T-helper 1 cell (primary cell): ENCODE measurements at places on chromosomes 16 and 17.

GRCh38 chr16:14196539-14196938, 125.4 kb downstream of the MRTFB start:
- no peak for DNase-seq

GRCh38 chr16:87210894-87211293, 106.3 kb downstream of the C16orf95 start:
- DNase-seq = no peak

DNA sequence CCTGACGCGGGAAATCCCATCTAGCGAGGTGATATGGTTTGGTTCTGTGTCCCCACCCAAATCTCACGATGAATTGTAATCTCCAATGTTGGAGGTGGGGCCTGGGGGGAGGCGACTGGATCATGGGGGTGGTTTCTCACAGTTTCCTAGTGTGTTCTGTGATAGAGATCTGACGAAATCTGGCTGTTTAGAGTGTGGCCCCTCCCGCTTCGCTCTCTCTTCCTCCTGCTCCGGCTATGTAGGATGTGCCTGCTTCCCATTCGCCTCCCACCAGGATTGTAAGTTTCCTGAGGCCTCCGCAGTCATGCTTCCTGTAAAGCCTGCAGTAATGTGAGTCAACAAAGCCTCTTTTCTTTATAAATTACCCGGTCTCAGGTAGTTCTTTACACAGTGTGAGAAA, 31.6 kb downstream of the IFT140 start:
- no peak for DNase-seq

GRCh38 chr16:29663016-29663806, at the start of gene SPN:
Gene SPN, plus strand, starts transcription at chr16:29663247. Its CDS starts 482 bp downstream, at chr16:29663729.
- DNase-seq = no peak

- no peak for DNase-seq
Observed at GRCh38 chr17:82400830-82401229, 17.3 kb upstream of the HEXD start.

DNA sequence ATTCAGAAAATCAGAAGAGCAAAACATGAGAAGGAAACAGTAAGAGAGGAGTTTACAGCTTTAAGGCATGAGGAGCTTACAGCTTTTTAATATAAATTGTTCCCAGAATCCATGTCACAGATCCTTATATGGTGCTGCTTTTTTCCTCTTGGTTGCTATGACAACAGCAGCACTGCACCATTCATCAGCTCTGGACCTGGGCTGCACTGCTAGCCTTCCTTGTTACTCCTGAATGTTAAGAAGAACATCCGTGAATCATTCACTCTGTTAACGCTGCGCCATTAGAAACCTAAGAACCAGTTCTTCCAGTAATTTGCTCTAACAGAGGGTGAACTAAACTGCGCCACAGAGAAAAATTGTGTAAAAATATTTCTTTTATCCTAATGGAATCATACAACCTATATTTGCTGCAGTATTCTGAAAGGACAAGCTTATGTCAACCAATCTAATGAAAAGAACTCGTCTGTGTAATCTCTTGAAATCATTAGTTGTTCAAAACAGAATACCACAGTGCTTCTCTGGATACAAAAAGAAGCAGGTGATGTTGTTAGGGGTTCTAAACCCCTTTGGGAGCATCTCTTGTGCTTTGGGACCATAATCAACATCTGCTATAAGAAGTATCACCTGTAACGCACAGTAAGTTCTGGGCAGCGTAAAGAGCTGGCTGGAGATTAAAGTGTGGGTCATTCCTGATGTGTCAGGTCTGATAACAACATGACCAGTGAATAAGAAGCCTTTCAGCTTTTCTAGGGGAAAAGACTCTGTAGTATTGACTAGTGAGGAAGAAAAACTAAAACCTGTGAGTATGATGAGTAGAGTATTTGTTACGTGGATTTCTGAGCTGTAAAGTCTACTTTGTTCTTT, 151.2 kb downstream of the TANC2 start:
- DNase-seq = no peak

GRCh38 chr17:2335726-2336214, 487 bp downstream of the TSR1 start:
- no peak for DNase-seq

DNA sequence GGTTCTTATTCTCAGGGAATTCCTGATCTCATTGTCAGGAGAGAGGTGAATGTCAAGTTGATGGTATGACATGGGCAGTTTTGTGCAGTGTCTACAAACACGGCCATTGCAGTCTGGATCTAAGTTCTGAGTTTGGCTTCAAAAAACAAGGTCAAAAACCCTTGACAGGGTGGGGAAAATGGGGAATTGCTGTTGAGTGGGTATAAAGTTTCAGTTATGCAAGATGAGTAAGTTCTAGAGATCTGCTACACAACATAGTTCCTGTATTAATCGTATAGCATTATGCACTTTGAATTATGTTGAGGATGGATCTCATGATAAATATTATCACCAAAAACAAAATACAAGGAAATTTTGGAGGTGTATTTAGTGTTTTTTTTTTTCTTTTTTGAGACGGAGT, 36.6 kb upstream of the CARMIL2 start:
- DNase-seq = no peak

GRCh38 chr17:57327176-57327970, 71.0 kb downstream of the MSI2 start:
- no peak for DNase-seq

- DNase-seq = no peak
Observed at GRCh38 chr17:64356776-64357175, 33.9 kb downstream of the PECAM1 start.

- DNase-seq = no peak
Observed at GRCh38 chr16:65229191-65229662, 107.4 kb upstream of the CDH11 start.

- DNase-seq = no peak
Observed at GRCh38 chr16:36336-36984, 16.9 kb downstream of the POLR3K start.

DNA sequence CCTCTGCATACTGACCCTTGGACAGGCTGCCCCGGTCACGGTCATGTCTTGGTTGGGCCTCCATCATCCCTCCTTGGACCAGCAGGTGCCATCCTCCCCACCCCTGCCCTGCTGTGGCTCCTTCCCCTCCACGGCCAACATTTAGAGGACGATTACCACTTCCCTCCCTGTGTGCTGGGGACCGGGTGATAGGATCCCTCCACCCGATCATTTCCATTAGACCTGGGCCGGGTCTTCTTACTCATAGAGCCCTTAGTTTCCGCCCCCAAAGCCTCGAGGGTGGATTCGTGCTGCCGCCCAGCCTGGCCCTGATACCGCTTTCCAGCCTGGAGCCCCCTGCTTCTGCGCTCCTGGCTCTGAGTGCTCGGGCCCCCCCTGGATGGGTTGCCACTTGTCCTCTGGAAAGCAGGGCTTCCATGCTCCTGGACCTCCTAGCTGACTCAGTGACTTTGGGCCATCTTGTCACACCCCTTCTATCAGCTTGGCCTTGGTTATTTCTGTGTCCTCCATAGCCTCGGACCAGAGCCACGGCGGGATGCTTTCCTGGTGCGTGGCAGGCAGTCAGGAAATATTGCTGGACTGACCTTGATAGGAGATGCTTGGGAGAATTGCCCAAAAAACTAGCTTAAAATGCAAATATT, 171.4 kb downstream of the SEC14L1 start:
- DNase-seq = no peak

DNA sequence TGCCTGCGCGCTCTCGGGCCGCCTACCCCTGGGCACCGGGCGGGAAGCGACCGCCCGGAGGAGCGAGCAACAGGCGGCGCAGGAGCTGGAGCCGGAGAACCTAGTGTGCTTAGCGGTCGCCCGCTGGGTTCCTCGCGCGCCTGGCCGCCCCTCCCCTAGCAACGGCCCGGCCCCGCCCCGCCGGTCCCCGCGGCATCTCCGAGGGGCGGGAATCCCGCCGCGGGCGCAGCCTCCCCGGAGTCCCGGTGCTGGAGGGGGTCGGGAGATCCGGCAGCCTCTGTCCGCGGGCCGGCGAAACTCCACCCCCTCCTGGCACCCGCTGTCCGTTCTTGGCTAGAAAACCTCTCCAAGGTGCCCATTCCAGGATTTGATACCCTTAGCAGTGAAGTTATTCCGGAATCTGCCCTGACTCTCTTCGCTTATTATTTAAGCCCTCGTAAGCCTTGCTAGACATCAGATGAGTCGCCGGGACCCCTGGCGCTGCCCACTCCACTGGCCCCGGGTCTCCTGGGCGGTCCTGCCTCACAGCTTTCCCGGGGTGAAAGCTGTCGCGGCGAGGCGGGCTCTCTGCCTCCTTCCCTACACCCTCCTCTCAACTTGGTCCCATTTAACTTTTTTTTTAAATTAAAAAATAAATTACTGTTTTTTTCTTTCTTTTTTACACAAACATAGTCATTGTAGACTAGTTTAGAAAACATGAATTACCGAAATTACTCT, at the start of gene RPRML:
Gene RPRML, minus strand, starts transcription at position 107 of the 717 bp plus-strand sequence. CDS start 246 bp downstream, outside the sequence.
- DNase-seq = no peak

GRCh38 chr16:63623551-63624039, 1498.3 kb downstream of the CDH11 start:
- no peak for DNase-seq

DNA sequence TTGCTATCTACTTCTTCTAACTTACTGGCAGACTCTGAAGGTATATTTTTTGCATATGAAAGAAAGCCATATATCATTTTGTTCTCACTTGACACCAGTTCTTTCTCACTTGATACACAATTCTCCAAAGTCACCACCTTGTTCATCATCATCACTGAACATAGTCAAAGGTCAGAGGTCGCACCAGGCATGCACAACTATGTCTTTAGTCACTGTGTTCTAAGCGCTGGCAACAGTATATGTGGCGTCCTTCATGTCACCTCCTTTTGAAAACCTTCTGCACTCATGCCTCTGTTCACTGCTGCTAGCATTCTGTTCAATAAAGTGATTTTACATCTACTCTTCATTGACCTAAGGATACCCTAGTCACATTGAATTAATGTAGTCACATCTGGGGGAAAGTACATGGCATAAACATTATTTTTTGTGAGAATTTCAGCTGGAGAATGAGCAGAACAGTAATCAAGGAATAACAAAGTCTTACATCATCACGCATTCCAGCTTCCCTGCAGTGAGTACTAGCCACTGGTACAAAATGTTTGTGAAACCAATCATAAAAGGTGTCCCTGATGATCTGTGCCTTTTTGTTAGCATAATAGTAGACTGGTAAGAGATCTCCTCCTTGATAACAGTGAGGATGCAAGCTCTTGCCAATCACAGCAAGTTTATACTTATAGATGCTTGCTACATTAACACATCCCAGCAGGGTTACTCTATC, 20.5 kb upstream of the TBX4 start:
- DNase-seq = no peak

GRCh38 chr17:77435272-77436057, 294.7 kb downstream of the SEC14L1 start:
- DNase-seq = no peak

GRCh38 chr16:69179328-69180010, 7.5 kb upstream of the SNTB2 start:
- no peak for DNase-seq

DNA sequence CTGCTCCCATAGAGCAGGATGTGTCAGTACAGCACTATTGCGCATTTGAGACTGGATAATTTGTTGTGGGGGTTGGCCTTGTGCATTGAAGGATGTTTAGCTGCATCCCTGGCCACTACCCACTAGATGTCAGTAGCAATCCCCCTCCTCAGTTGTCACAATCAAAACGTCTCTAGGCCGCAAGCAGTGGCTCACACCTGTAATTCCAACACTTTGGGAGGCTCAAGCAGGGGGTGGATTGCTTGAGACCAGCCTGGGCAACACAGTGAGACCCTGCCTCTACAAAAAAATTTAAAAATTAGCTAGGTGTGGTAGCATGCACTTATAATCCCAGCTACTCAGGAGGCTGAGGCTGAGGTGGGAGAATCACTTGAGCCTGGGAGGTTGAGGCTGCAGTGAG, 48.4 kb downstream of the CENPV start:
- DNase-seq = no peak

- DNase-seq = no peak
Observed at GRCh38 chr17:55576237-55576995, 65.2 kb upstream of the SMIM36 start.

DNA sequence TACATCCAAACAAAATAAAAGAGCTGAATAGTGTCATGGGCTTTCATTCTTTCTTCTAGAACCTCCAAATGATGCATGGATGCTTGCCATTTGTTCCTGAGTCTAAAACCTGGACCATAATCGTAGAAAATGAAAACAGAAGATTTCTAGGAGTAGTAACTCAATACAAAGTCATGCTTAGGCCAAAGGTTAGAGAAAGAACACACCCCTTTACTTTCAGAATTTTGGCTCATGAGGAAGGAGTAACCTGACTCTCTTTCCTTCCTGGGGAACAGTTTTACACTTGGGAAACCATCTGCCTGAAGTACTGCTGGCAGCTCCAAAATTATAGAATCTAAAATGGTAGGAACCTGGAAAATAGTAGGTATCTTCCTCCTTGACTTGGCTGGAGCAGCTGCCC, 137.2 kb downstream of the SNX11 start:
- no peak for DNase-seq

GRCh38 chr17:70521821-70522256, 352.5 kb downstream of the KCNJ2 start:
- no peak for DNase-seq

DNA sequence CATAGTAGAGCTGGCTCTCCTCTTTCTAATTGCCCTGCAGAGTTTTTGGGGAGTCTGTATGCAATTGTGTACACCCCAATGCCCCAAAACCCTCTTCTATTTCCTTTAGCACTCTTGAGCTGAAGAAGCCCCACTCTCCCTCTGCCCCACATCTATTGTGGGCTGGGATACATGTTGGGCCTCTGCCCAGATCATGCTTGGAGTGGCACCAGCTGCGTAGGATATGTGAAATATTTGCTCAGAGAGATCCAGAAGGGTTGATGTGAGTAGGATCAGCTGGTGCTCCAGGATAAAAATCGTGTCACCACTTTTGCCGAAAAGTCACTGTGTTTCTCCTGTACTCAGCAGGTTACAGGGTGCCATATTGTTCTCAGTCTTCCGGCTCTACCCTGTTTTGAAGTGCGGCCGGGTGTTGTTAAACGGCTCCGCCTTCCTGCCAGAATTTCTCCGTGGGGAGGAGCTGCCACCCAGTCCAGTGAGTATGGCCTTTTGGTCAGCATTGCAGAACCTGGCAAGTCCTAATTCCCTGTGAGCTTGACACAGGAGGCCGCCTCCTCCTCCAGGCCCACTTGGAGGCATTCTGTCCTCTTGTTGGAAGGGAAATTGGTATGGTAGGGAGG, 664.5 kb downstream of the WWOX start:
- DNase-seq = no peak

- no peak for DNase-seq
Observed at GRCh38 chr16:66923866-66924265, 1.5 kb downstream of the RRAD start.

- DNase-seq = no peak
Observed at GRCh38 chr17:10799407-10799806, 4.5 kb downstream of the TMEM238L start.

DNA sequence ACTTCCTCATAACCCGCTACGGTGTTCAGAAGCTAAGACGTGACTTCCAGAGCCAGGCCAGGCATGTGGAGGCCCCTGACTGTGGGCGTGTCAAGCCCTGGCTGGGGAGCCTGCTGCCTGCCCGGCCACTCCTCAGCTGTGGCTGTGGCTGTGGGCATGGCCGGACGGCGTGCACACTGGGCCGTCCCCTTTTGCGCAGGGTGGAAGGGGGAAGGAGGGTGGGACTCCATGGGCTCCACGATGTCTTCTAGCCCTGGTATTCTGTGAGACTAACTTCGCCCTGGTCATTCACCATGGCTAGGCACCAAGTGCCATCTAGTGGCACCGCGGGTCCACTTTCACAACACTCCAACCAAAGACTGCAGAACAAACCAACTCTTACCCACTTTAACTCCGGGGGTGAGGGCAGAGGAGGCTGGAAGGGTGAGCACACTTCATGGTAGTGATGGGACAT, 67.9 kb downstream of the N4BP1 start:
- no peak for DNase-seq
